ENCODE measurements at places on chromosomes 1 and 21.

GRCh38 chr1:20597650-20598049 is 8.8 kb downstream of the CDA start:
- no peak for DNase-seq

GRCh38 chr1:199551967-199552565 is 475.4 kb upstream of the NR5A2 start:
- DNase-seq = no peak

- no peak for DNase-seq
Measured at GRCh38 chr1:236753516-236753915, 41.6 kb upstream of the MTR start.

DNA sequence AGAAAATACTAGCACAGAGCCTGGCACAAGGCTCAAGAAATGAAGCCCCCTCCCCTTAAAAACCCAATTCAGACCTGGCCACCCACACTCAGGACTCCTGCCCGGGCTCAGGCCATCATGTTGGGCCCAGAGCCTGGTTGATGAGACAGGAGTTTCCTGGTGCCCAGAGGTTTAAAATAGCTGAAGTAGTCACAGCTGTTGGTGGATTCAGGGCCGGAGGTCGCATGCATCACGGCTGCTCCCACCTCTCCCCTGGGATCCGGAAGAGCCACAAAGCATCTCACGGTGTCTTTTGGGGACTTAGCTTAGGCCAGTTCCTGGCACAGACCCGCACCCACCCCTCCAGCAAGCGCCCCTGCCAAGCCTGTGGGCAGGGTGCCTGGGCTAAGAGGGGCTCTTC is 2.6 kb upstream of the PADI2 start:
- no peak for DNase-seq

DNA sequence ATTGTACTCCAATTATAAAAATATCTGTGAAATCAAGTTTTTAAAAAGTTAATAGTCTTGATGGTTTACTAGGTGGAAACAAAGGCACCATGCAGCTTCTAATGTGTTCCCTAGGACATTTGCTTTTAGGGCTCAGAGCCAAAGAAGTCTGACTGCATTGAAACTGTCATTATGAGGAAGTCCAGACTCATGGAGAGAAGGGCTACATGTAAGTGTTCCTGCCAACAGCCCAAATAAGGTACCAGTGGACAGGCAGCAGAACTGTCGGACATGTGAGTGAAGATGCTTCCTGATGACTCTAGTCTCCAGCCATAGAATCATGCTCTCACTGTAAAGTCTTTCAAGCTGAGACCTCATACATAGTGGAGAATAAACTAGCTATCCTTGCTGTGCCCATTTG is 287.6 kb downstream of the AKT3 start:
- no peak for DNase-seq

DNA sequence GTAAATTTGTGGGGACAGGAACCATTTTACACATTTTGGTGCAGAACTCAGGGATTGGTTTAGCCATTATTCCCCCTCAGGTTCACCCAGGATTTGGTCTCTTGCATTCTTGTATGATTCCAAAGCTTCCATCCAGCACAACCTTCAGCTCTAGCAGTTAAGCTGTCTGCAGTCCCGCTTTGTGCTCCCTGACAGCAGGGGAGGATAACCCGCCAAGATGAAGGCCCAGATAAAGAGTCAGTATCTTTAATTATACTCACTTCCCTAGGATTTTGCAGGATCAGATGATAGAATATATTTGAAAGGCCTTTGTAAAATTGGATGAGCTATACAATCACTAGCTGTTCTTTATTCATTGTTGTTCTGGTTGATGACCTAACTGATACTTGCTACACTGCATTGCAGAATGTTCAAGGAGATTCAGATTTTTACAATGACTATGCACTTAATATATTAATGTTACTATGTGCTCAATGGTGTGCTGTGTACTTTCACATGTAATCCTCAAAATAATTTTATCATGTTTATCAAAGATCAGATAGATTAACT is 49.8 kb downstream of the SLC16A1 start:
- DNase-seq = no peak

- DNase-seq = no peak
Measured at GRCh38 chr1:202189918-202190715, 3.5 kb upstream of the LGR6 start.

DNA sequence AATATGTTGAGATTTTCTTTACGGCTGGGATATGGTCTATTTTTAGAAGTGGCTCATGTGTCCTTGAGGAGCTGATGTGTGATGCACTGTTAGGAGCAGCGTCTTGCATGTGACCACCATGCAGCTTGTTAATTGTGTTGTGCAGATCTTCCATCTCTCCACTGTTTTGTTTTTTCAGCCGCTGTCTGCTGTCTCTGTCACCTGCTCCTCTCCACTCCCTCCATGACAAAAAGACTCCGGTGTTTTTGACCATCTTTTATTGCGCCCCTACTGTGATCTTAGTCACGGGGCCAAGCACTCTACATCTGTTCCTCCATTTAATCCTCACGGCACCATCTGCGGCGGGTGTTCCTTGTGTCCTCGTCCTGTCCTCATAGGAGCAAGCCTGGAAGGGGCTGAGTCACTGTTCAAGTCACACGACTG is 51.8 kb downstream of the ADARB1 start:
- no peak for DNase-seq

DNA sequence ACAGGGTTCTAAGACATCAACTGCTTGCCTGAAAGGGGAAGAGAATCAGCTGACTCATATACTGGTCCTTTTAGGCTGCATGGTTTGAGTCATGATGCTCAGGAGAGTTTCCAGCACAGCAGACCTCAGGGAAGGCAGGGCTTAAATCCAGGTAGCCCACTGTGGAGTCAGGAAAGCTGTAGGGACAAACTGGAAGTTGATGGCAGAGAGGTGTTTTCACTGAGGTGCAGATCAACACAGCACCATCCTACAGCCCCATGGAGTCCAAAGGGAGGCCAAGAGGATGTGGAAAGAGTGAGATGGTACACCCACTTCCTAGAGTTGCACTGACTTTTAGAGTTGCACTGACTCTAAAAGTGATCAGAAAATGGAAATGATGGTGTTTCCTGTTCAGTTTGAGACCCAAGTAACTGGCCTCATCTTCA is 252.4 kb upstream of the DUSP10 start:
- no peak for DNase-seq

GRCh38 chr1:208538078-208538477 is 293.9 kb upstream of the PLXNA2 start:
- no peak for DNase-seq

DNA sequence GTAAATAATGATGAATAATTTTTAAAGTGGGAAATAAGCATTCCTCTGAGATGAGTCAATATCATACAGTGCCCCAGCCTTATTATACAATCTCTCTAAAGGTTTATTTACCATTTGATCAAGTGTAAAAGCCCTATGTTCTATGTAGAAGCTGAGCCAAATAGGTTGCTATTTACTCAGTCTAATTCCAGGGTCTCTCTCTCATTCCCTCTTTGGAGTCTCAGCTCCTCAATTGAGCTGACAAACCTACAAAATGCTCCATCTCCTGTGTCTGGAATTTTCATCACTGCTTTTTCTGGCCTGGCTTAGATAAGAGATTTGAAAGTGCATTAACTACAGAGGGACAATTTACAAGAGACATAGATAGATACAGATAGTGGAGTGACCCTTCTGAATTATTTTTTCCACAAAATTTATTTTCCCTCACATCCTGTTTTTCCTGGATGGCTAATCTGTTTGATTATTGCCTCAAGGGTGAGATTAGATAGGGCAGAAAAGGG is 24.8 kb upstream of the USH2A start:
- DNase-seq = no peak

- DNase-seq = no peak
Measured at GRCh38 chr1:185540295-185540694, 193.9 kb upstream of the HMCN1 start.

DNA sequence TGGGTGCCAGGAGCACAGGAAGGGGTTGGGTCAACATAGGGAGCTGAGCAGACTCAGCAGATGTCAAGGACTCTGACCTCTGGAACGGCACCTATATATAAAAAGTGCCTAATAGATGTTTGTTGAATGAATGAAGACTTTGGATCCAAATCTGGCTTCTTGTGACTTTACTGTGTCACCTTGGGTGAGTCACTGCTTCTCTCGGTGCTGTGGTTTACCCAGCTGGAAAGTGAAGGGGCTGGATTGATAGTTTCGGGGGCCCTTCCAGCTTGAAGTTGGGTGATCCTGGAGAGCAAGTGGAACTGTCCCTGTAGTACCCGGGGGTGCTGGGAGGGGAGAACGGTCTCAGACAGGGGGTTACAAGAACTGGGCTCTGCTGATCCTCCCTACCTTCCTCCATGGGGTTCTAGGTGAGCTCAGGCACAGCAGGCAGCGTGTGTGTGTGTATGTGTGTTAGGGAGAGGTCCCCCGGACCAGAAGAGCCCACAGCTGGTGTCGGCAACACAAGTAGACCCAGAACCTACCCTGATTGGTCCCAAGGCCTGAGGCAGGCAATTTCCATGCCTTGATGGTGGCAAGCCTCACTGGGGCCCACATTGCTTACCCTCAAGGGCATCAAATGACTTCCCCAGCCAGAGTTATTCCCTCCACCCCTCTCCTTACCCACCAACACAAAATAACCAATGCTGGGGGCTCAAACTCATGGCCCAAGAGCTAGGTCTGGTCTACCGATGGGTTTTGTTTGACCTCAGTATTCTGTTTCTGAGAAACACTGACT is 5.5 kb upstream of the PADI1 start:
- DNase-seq = no peak

DNA sequence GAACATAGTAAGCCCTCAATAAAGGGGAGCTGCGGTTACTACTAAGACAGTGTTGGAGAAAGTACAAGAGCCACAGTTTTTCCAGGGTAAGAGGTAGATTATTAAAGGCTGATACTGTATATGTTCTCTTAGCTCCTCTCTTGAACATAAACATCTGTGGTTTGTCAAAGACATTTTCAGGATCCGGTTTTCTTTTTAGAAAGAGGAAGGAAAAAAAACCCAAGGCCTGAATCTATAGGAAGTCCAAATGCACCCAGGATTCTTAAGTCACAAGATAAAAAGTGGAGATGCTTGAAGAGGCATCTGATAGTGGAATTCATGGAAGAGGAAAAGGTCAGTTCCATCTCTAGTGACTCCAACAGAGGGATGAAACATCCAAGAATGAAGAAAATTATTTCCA is 24.6 kb upstream of the SLC45A3 start:
- DNase-seq = no peak

DNA sequence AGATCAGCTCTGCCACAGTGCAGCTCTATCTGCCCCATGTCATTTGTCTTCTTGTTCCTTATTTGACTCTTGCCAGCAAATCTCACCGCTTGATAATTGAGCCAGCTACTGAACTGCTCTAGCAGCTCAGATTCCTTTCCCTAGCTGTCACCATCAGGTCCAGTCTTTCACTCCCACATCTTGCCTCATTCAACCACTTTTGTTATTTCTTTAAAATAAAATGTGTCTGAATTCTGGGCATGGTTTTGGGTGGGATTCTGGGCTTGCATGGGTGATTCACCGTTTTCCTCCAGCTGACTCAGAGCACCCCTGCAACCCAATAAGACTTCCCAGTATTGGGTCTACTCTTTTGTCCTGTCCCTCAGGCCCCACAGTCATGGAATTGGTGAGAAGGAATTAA is 215.7 kb downstream of the DSCAM start:
- no peak for DNase-seq

DNA sequence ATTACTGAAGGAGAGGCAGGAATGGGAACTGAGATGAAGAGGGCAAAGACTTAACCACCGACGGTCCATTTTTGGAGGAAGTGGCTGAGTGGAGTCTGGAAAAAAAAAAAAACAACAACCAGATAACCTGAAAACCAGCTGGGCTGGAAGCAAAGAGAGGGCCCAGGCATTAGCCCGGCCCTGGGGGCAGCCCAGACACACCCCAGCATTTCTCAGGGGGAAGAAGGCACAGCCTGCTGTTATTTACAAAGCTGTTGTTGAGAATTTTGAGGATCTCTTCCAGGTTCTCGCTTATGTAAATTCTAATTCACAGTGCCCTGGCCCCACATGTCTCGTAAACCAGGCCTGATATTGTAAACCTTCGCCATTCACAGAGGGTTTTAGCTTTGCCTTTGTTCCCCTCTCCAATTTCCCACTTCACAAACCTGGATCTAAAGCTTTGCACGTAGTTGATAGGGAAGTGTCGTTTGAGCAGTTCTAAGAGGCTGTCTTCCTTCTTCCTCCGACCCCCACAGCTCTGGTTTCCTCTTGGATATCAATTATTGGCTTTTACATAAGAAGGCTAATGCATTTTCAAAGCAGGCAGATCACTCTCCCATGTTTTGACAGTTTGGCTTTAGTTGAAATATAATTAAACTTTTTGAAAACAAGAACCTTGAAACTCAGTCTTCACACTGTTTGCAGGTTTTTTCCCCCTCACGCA is 161.8 kb upstream of the IRF2BP2 start:
- no peak for DNase-seq

GRCh38 chr1:67685558-67686266 is 711 bp downstream of the GADD45A start:
- DNase-seq = peak; percentile 54

DNA sequence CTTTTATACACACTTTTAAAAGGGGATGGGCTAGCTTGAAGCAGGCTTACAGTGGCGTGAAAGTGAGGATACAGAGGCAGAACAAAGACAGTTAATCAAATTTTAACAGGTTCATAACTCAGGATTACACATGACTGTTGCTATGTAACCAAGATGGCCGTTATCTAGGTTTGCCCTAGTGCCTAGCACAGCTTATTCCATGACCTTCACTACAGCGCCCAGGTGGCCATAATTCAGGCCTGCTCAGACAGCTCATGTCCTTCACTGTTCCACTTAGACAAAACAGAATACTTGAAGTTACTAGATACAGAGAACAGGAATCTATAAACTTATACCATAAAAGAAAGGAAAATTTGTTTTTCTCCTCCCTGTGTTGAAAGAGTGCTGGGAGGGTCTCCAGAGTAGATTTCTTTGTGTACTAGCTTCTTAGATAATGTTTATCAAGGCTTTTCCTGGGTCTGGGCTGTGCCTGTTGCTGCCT is 6.2 kb upstream of the SPRR2F start:
- no peak for DNase-seq

DNA sequence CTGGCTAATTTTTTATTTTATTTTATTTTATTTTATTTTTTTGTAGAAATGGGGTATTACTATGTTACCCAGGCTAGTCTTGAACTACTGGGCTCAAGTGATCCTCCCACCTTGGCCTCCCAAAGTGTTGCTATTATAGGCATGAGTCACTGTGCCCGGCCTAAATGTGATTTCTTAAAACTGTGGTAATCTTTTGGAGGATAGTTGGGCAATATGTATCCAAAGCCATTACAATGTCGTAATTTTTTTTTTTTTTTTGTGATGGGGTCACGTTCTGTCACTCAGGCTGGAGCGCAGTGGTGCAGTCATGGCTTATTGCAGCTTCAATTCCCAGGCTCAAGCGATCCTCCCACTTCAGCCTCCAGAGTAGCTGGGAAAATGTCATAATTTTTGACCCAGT is 14.2 kb downstream of the ETV3L start:
- no peak for DNase-seq

DNA sequence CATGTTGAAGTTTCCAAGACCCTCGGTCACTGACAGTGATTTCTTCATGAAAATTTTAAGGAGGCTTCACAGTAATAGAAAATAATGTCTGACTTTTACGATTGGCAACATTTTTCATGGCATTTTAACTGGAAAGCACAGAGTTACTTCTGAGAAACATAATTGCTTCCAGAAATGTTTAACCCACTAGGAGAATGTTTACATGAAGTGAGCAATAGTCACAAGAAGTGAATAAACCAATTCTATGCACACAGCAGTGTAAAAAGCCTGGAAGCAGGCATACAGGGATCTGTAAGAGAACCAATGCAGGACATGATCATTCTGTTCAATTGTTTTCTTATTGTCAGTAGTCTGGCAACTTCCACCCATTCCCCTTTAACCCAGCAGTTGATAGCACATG is 316.2 kb upstream of the CXADR start:
- DNase-seq = no peak

Measured in stimulated activated CD8-positive, alpha-beta memory T cell treated with anti-CD3 and anti-CD28 coated beads, Interleukin-4, amount 100 ng/mL, for 4 hours (primary cell).